ENCODE measurements at places on chromosomes 11 and 22. TPM values are rescaled to one million over a fixed set of nuclear protein-coding genes. Genes with fewer than 3 reads are reported as not detected.

The RAB36 gene
- total RNA-seq: 2.1 TPM

The DSCAML1 gene
- total RNA-seq: 0.06 TPM

The OR8G5 gene
- total RNA-seq: not detected

The IRAG1 gene
- 5.9 TPM for total RNA-seq

The GGTLC3 gene
- not detected for total RNA-seq

- H3K27me3 ChIP-seq: no peaks in the 10 kb centered on the region
- H3K4me1 ChIP-seq: peaks cover 56% of the 10 kb centered on the region
- H3K27ac ChIP-seq: no peak overlapping the region
- no peaks in the 10 kb centered on the region for H3K36me3 ChIP-seq
- no peak for DNase-seq
Observed at GRCh38 chr11:126485021-126485792, 129.7 kb downstream of the ST3GAL4 start.

- no peak for DNase-seq
- H3K4me1 ChIP-seq: no peaks in the 10 kb centered on the region
- H3K4me3 ChIP-seq: no peak overlapping the region
- no peak overlapping the region for H3K27ac ChIP-seq
Observed at GRCh38 chr11:91158297-91158696, 935.4 kb upstream of the CHORDC1 start.

- no peak overlapping the region for H3K4me3 ChIP-seq
- peaks cover 7% of the 10 kb centered on the region for H3K4me1 ChIP-seq
- no peak overlapping the region for H3K27ac ChIP-seq
- no peaks in the 10 kb centered on the region for H3K36me3 ChIP-seq
Observed at GRCh38 chr11:108985945-108986279, 321.0 kb downstream of the DDX10 start.

DNA sequence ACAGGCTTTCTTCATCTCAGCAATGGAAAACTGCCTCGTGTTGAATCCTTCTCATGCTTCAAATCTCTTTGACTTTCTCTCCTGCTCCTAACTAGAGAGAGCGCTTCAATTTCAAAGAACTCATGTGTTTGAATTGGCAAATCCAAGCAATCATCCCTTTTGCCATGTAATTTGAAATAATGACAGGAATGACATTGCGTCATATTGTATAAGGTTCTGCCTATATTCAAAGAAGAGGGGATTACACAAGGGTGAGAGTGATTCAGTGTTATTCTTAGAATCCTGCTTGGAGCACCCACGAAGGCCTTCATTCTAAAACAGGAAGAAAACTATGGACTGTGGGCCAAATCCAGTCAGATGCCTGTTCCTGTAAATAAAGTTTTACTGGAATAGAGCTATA, 720.6 kb downstream of the JRKL start:
- DNase-seq: no peak
- no peak overlapping the region for H3K27ac ChIP-seq
- H3K4me1 ChIP-seq: no peaks in the 10 kb centered on the region
- H3K4me3 ChIP-seq: no peak overlapping the region
- no peaks in the 10 kb centered on the region for H3K36me3 ChIP-seq

DNA sequence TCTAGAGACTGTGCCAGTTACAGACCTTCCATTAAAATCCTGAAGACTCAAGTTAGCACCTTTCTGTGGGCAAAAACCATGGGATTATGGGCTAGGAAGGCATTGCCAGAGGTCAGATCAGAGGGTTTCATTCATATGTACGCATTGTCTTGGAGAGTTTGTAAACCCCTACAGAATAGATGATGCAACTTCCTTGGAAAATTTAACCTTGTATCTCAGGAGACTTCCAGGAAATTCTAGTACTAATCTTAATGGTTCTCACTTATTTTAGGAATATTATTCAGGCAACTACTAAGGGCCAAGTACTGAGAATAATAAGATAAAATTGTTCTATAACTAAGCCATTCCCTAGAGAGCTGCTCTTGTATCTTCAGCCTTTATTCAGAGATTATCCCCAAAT, 6.9 kb downstream of the OLFML1 start:
- H3K36me3 ChIP-seq: no peaks in the 10 kb centered on the region
- H3K4me3 ChIP-seq: no peak overlapping the region
- no peak for DNase-seq

DNA sequence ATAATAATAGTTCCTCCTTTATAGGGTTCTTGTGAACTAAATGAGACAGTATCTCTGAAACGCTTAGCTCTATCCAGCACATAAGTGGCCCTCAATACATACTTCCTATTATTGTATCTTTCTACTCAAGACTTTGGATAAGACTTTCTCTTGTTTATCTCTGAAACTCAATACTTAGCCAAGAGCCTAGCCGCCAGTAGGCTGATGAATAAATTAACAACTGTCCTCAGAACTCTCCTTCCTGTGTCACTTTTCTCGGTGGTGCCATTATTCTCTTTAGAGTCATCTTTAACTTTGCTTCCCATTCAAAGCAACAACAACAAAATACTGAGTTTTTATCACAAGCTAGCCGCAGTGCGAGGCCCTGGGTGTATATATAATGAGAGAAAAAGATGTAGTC, 86.9 kb downstream of the FAM83F start:
- no peak overlapping the region for H3K27ac ChIP-seq
- no peaks in the 10 kb centered on the region for H3K27me3 ChIP-seq
- no peaks in the 10 kb centered on the region for H3K36me3 ChIP-seq

DNA sequence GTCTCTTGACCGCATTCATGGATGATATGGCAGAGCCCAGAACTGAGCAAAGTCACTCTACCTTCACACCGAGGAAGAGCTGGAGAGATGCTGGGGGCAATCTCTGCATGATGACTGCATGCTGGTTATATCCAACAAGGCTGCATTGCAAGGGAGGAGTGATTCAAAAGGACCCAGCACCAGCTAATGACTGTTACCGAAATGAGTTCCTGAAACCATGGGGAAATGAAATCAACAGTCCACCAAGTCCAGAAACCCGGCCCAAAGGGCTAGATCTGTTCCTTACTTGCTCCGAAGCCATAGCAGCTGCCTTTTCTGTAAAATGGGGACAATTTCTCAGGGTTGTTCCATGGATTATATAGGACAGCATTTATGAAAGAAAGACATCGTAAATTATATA, 1.2 kb upstream of the SMIM35 start:
- no peaks in the 10 kb centered on the region for H3K27me3 ChIP-seq
- peaks cover 9% of the 10 kb centered on the region for H3K4me1 ChIP-seq
- DNase-seq: no peak
- H3K4me3 ChIP-seq: no peak overlapping the region
- H3K36me3 ChIP-seq: no peaks in the 10 kb centered on the region
- no peak overlapping the region for H3K27ac ChIP-seq

DNA sequence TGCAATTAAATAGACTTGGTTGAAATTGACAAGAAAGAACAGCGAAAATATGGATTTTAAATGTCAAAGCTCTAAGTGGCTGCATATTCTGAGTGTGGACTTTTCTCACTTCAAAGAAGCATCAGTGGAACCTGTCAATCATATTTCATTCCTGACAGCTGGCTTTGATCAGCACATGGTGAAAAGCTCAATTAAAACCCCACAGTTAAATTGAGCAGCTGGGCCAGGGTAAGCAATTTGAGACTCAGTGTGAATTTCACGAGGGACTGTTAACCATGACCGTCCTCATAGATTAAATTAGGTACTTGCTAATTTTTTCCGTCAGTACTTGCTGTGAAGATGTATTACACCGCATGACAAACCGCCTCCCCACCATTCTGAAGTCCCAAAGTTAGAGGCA, 11.0 kb upstream of the OR10D3 start:
- no peak overlapping the region for H3K27ac ChIP-seq
- no peak overlapping the region for H3K4me3 ChIP-seq
- peaks cover 36% of the 10 kb centered on the region for H3K4me1 ChIP-seq

DNA sequence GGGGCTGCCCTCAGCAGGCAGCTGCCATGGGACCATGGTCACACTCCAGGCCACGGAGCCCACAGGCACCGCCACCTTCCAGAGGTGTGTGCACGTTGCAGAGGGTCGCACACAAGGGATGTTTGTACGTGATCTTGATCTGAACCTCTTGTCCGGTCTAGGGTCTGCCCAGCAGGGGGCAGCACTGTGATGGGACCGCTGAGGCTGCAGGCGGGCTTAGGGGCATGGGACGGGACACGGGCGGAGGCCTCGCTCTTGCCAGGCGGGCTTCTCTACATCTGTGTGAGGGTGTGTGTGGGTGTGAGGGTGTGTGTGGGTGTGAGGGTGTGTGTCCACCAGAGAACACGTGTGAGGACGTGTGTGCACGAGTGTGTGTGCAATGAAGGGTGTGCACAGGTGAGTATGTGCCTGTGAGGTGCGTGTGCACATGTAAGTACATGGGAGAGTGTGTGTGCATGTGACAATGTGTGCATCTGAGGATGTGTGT, 52.4 kb downstream of the CACNA1I start:
- peaks cover 3% of the 10 kb centered on the region for H3K4me1 ChIP-seq
- H3K4me3 ChIP-seq: no peak overlapping the region
- H3K27me3 ChIP-seq: no peaks in the 10 kb centered on the region

- no peaks in the 10 kb centered on the region for H3K36me3 ChIP-seq
- no peak for DNase-seq
Observed at GRCh38 chr11:122246874-122247273, 130.9 kb upstream of the BLID start.

DNA sequence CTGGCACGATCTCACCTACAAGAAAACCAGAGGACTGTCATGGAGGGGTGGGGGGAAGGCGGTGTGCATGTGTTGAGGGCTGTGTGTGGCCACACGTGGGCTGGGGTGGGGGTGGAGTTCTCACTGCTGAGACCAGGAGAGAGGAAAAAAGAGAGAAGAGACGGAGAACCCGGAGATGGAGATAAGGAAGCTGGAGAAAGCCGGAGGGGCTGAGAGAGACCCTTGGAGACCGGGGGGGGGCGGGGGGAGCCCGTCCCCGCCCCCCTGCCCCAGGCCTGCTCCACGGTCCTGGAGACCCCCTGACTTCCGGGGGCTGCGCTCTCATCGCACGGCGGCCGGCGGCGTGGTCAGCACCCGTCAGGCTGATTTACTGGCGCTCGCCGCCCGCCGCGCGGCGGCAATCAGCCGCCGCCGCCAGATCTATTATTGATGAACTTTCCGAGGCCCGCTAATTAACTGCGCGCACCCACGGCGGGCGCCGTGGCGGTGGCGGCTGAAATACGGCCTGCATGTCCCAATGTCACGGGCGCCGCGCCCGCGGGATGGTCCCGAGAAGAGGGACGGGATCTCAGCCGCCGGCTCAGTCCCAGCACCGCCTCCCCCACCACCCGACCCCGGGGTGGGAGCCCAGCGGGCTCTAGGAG, 187.4 kb downstream of the MN1 start:
- H3K4me3 ChIP-seq: no peak overlapping the region
- H3K27me3 ChIP-seq: peaks cover 11% of the 10 kb centered on the region
- peaks cover 29% of the 10 kb centered on the region for H3K4me1 ChIP-seq
